Effector CD4-positive, alpha-beta T cell (primary cell): ENCODE measurements at places on chromosomes 1 and 21.

DNA sequence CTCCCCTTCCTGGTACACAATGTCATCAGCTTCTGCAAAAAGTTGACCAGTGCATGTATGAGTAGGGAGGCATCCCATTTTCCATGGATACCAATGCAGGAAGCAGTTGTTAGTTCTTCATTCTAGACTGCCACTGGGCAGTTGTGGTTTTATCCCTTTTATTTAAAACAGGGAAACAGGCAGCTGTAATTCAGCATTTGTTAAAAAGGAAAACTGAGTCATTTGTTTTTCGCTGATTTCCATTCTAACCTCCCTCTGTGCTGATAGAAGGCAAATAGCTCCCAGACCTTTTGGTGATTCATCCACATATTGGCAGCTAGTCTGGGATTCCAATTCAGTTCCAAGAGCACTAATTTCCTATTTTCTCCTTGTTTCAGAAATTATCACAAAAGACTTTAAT lies 21.1 kb upstream of the ABCA4 start:
- no peak for DNase-seq

DNA sequence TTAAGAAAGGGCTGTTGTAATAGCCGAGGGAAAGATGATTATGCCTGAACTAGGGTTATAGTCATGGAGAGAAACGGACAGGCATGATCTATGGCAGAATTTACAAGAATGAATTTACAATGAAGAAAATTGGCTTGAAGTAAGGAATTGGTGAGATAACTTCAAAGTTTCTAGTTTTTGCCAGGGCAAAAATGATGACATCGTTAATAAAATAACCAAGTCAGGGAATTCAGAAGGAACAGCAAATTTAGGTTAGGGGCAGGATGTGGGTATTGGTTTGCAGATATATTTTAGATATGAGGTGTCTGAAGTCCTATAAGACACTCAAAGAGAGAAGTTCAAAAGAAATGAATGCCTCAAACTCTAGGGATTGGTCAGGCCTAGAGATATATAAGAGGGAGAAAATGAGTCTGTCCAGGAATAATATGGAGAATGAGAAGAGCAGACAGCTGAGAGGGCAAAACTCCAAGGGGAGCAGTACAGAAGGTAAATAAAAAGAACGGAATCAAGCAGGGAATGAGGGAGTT lies 62.8 kb downstream of the IARS2 start:
- DNase-seq = no peak

DNA sequence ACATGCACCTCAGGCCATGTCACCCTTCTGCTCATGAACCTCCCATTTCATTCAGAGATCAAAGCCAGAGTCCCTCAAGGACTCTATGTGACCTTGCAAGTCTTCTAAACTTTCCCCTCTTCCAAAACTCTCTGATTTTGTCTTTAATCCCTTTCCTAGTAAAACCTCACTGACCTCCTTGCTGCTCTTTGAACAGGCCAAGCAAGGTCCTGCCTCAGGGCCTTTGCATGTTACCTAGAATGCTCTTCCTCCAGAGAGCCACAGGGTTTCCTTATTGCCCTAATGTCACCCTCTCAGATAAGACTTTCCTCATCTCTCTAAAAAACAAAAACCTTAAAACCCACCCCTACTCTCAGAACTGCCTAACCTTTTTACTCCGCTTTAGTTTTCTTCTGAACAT lies 26.6 kb downstream of the IL23R start:
- no peak for DNase-seq

- DNase-seq = no peak
These were observed 122.3 kb upstream of the C1orf105 start for GRCh38 chr1:172298141-172298540.

DNA sequence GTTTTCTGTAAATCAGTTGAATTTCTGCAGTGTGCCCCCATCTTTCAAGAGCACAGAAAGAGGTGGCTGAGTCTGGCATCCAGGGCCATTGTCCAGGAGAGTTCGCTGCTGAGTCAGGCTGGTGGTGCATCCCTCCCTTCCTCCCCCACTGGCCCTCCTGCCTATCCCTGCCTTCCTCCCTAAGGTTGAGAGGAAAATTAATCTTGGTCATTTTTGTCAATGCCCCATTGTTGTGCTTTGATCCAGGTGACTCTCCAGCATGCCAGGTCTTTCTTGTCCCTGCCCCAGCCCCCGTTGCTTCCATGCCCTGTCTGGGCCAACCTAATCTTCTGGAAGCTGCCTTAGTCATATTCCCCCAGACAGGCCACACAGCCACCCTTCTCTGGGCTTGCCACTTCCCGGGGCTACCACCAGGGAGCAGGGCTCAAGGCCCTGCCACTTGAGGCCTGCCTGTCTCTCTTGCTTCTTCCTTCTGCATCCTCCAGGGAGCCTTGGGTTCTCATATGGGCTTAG lies 26.6 kb downstream of the PROK1 start:
- DNase-seq = no peak

- DNase-seq = no peak
These were observed 98.7 kb upstream of the C8B start for GRCh38 chr1:57064379-57065140.

- DNase-seq = no peak
These were observed 94.2 kb upstream of the L1TD1 start for GRCh38 chr1:62100442-62100841.

- no peak for DNase-seq
These were observed 9.5 kb downstream of the ST6GALNAC5 start for GRCh38 chr1:76876655-76877395.

GRCh38 chr1:212256369-212256768 lies 28.8 kb upstream of the PPP2R5A start:
- DNase-seq = no peak

- no peak for DNase-seq
These were observed 568.0 kb downstream of the PTPRU start for GRCh38 chr1:29804181-29804899.

DNA sequence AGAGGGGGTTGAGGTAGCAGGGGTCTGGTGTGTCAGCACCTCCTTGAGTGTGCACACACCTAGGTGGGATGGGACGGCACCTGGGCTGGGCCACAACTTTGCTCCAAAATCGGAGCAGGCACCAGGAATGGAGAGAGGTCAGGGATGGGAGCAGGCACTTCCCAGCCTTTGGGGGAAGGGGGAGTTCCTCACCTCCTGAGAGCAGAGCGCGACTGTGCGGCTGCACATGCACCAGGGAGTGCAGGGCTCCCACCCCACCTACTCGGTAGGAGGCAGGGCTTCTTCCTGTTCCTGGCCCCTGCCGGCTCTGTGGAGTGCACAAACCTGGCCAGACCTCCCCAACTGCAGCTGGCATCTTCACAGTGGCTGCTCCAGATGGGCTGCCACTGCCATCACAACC lies 399.3 kb downstream of the NCAM2 start:
- no peak for DNase-seq

GRCh38 chr1:15180189-15180588 lies 26.6 kb downstream of the TMEM51 start:
- DNase-seq = no peak

DNA sequence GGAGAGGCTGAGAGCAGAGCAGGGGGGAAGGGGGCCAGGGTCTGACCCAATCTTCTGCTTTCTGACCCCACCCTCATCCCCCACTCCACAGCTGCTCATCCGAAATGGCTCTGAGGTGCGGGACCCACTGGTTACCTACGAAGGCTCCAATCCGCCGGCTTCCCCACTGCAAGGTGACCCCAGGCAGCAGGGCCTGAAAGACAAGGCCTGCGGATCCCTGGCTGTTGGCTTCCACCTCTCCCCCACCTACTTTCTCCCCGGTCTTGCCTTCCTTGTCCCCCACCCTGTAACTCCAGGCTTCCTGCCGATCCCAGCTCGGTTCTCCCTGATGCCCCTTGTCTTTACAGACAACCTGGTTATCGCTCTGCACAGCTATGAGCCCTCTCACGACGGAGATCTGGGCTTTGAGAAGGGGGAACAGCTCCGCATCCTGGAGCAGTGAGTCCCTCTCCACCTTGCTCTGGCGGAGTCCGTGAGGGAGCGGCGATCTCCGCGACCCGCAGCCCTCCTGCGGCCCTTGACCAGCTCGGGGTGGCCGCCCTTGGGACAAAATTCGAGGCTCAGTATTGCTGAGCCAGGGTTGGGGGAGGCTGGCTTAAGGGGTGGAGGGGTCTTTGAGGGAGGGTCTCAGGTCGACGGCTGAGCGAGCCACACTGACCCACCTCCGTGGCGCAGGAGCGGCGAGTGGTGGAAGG lies 17.1 kb upstream of the HDAC1 start:
- DNase-seq = no peak

DNA sequence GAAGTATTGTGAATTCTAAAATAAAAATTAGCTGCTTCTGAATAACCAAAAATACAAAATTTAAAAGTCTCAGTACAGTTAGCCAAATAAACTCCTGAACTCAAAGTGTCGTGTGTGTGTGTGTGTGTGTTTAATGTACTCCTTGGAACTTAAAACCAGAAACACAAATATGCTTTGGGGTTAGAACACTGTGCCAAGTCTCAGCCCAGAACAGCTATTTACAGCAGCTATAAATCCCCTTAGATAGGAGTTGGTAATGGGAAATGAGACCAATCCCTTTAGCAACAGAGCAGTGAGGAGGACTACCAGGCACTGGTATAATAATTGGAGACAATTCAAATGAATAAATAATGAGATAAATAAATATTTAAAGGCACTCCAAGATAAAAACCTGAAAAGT lies 83.1 kb downstream of the PATJ start:
- no peak for DNase-seq

DNA sequence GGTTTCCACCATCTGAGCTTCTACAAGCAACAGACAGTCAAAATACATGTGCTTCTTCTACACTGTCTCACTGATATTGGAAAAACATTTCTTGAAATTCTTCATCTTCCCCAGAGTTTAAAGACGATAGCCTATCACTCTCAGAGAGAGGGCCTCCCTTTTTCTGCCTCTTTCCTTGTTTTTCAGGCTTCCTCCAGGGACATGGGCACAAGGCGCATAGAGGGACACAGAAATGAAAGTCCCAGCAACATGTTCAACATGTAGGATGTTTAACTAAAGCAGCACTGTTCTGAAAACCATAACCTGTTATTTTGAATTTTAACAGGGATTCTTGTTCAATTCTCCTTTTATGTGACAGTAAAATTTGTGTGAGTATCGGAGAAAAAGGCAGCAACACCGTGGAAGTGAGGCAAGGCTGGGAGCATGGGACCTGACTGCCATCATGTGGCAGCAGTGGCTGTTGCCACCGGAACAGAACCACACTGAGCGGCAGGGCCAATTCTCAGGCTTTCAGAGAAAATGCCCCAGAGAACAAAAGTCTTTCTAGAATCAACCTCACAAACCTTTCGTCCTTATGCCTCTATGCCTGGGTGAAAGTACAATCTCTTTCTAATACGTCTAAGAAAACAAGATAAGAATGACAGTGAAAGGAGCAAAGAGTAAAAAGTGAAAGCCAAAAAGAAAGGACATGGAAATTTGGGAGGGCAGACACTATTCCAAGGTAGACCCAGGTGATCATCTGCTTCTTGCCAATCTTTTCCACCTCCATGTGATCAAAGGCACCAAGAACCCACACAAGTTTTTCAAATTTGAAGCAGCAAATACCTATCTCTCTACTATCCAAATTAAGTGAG lies 54.5 kb downstream of the PCNX2 start:
- DNase-seq = no peak

GRCh38 chr1:20932437-20932977 lies 145.4 kb upstream of the HP1BP3 start:
- no peak for DNase-seq

DNA sequence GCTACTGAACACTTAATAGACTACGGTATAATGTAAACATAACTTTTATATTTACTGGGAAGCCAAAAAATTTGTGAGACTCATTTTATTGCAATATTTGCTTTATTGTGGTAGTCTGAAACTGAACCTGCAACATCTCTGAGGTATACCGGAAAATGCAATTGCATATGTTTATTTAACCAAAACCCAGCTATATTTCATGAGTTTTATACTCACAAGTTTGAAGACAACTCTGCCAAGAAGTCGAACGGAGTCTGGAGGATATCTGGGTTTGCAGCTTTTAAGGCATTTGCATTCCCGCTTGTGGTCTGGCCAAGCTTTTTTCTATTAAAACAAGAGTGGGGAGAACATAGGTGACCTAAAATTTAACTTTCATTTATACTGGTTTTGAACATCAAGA lies 171.9 kb downstream of the SMYD3 start:
- DNase-seq = no peak

DNA sequence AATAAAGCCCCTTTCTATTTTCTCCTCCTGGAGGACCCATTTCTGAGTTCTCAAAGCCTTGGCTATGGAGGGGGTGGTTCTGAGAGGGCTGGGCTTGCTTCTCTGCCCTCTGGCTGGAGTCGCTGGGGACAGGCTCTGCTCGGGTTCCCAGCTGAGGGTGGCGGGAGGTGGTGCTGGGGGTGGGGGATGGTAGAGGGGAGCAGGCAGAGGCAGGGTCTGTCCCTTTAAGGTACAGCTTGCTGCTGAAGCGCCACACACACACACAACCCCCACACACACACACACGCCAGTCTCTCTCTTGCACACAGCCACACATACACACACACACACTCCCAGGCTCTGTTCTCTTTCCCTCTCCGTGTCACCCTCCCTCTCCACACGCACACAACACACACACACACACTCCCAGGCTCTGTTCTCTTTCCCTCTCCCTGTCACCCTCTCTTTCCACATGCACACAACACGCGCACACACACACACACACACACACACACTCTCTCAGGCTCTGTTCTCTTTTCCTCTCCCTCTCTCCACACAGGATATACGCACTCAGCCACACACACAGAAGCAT lies 69.8 kb upstream of the SSBP3 start:
- no peak for DNase-seq

GRCh38 chr1:184118046-184118445 lies 66.5 kb downstream of the TSEN15 start:
- DNase-seq = no peak

DNA sequence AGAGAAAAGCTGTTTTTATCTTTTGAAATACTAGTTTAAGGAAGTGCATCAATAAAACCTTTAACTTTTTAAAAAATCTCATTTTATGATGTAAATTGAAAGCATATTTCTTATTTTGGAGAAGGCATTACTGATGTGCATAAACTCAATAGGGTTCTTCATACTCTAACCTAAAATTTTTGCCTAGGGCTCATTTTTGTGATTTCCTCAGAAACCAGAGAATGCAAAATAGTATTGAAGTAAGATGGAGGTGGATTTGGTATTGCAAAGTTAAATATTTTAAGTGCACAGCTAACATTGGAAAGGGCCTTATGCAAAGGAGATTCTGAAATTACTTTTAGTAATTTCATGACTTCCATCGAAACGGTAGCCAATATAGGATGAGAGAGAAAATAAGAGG lies 101.9 kb downstream of the PTGER3 start:
- no peak for DNase-seq

DNA sequence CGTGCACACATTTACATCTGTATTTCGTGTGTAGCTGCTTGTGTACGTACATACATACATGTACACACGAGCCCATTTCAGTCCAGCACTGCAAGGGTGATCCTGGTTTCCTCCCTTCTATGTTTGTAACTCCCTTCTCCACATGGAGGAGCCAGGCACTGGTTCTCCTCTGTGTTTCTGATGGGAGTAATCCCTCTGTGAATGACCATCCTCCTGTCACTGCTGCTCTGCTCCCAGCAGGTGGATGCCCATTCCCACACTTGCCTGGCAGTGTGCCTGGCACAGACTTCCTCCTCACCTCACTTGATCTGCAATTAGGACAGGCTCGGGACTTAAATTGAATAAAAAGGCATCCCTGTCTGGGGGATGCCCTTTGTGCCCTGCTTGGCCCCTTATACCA lies 37.1 kb downstream of the TRAPPC10 start:
- no peak for DNase-seq
